ENCODE measurements at places on chromosomes 7 and 10. TPM values are rescaled to one million over a fixed set of nuclear protein-coding genes. Genes with fewer than 3 reads are reported as not detected.

The LRGUK gene
- total RNA-seq: 0.15 TPM

The GPC2 gene
- 0.18 TPM for total RNA-seq

The HTR7 gene
- total RNA-seq: 0.10 TPM

The OR2A1 gene
- total RNA-seq: not detected

The PODXL gene
- total RNA-seq: 2.7 TPM

The PAPOLB gene
- not detected for total RNA-seq

The HTRA1 gene
- 83.1 TPM for total RNA-seq

The ELN gene
- total RNA-seq: 8.1 TPM

The IL6 gene
- not detected for total RNA-seq

DNA sequence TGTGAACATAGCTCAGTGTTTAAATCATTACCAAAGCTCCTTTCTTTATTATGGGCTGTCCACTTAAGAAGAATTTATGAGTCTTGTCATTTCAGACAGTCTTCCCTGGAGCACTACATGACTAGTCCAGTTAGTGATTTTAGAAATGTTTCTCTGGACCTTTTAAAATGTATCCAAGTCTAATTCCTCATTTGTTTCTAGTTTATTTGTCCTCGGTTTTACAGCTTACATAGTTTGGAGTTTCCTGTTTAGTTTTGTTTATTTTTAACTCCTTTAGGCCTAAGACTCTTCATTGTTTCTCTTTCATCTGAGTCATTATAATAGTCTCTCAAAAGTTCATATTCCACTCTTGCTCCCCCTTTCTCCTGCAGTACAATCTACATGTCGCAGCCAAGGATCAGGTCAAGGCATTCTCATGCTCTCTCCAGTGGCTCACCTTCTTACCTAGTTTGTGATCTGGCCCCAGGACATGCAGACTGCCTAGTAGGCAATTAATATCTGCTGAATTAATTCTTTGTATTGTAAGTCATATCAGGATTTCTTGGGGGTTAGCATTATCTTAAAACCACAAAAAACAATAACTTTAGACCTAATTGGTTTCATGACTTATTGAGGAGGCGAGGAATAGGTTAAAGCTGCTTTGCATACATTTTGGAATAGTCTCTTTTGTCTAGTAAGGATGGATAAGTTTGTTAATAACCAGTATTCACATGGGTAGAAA is 93.8 kb downstream of the MAPK8 start:
- DNase-seq: no peak

DNA sequence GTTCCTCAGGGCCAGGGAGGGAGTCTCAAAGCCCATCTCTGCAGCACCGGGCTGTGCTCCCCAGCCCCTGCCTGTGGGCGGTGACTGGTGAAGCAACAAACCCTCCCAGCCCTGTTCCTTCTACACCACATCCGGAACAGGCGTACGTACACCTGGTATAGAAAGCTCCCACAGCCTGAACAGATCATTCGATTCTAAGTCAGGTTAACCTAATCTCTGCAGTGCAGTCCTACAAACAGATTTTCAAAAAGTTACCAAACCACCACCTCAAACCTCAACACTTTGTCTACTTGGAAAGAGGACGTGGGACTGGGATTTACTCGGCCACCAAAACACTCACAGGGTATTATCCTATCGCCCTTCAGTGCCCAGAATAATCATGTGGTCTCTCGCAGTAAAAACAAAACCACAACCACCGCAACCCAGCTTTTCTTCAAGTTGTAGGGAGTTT is 238.4 kb downstream of the DIP2C start:
- DNase-seq: no peak

GRCh38 chr7:55554038-55554437 is 18.3 kb downstream of the VOPP1 start:
- DNase-seq: no peak

DNA sequence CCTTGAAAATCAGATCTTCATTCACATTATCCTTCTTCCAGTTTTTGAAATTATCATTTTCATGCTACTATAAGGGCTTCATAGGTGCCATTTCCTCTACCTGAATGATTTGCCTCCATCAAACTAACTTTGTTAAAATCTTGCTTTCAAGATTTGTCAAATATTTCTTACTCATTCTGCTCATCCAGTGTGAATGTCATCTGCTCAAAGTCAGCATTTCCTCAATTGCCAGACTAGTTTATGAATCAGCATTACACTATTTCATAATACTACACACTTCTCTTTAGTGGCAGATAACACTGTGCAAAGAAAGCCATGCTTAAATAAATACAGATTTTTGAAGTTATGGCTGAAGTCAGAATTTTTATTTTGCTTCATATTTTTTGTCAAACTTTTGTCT is 21.3 kb upstream of the LIPF start:
- DNase-seq: no peak

DNA sequence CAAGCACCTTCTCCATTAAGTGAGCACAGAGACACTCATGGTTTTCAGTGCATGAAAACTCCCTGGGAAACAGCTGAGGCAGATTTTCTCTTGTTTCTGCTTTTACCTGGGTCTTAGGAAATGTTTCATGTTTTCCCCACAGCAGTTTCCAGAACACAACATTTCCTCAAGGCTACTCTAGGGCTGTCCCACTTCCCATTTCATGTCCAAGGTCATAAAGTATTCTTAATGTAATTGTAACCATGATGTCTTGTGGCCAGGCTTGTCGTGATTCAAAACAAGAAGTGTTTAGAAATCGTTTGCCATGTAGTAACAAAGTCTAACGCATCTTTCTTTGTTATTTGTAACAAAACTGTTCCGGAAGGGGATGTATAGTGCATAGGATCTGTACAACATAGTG is 83.8 kb upstream of the NRP1 start:
- DNase-seq: no peak

DNA sequence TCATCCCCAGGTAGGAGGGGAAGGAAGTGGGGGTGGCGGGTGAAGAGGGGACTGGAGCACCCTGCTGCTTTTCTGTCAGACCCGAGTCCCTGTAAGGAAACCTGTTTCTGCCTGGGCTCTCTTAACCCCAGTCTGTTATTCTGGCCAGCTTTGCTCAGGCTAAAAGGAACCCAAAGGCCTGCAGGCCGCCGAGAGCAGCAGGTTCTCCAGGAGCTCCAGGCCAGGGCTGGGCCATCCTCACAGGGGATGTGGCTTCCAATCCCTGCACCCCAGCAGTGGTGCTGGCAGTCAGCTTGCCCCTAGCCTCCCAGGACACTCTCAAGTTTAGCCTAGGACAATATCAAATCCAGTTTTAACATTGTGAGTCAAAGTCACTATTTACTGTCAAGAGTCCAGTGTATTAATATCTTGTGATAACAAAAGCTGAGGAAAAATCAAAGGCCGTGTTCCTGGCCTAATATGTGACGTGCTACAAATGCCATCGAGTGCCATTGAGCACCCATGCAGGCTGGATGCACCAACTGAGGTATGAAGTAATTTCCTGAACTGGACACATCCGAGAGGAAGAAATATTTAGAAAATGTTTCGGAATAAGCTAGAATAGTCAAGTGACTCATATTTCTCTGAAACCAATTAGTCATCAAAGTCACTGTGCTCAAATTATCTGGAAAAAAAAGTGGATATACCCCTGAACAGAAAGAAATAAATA is 7.0 kb downstream of the PKD1L1 start:
- no peak for DNase-seq

- peak; percentile 85 for DNase-seq
Observed at GRCh38 chr7:50564171-50564570, 1.0 kb downstream of the DDC start.

DNA sequence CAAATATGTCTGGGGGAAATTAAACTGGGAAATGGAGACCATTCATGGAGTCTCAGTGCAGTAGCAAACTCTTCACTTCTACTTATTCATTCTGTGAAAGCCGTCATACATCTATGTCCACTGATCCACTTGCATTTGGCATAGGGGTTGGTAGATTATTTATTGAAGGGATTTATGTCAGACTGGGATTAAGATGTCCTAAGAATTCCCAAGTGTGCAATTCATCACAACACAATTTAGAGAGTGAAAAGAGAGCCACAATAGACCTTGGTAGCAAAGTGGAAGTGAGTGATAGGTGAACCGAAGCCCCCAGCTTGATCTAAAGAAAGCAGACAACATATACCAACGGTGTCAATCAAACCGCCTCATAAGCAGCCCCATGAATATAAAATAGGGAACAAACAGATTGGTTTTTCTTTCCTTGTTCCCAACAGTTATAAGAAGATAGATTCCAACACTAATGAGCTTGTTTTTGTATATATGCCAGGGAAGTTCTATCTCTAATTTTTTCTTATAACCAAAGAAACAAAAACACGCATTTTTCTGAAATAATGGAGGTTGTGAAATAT is 234.3 kb downstream of the CACNA2D1 start:
- DNase-seq: no peak

- no peak for DNase-seq
Observed at GRCh38 chr7:99844328-99844727, 16.5 kb downstream of the CYP3A43 start.

DNA sequence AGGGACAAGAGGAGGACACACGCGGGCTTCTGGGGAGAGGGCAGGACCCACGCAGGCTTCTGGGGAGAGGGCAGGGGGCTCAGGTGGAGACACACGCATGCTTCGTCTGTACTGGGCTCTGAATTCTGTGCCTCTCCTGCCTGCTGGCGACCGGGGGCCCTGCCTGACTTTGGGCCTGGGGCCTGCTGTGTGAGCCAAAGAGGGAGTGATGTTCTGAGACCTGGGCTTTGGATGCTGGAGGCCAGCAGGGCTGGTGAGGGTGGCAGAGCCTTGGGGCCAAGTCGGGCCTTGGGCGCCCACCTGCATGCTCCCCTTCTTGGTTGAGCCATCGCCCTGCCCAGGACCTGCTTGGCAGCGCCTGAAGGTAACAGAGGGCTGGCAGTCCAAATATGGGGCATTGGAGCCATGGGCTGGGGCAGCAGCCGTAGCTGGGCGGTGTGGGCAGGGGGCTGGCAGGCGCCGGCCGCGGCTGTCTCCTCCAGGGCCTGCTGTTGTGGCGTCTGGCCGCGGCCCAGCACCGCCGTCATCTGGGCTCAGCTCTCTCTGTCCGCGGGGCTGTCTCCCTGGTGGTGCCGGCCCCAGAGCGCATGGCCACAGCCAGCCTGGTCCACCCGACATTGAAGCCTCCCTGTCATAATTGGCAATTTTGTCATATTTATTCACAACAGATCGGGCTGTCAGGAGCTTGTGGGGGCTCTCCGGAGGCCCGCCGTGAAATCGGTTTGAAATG is 78.9 kb downstream of the UNCX start:
- DNase-seq: no peak

GRCh38 chr10:49294731-49295130 is 4.2 kb upstream of the C10orf71 start:
- no peak for DNase-seq

- DNase-seq: peak; percentile 76
Observed at GRCh38 chr7:127588697-127589482, 679 bp downstream of the ARF5 start.

GRCh38 chr10:132452651-132453469 is 55.9 kb downstream of the PWWP2B start:
- DNase-seq: peak; percentile 89
